ENCODE measurements at places on chromosomes 12 and 14. TPM values are rescaled to one million over a fixed set of nuclear protein-coding genes. Genes with fewer than 3 reads are reported as not detected.

Gene TEAD4
- total RNA-seq = 51.2 TPM

Gene ANG
- 2.7 TPM for total RNA-seq

GRCh38 chr14:68779761-68780323, 13.0 kb downstream of the ZFP36L1 start:
- peak; percentile 71 for DNase-seq

- DNase-seq = no peak
These were observed 5.9 kb downstream of the GPR84 start for GRCh38 chr12:54358191-54358944.

GRCh38 chr12:102298022-102298421, 100.4 kb upstream of the PMCH start:
- DNase-seq = no peak

GRCh38 chr14:71985538-71986189, 53.4 kb downstream of the RGS6 start:
- DNase-seq = no peak
